Stimulated activated CD4-positive, alpha-beta T cell treated with anti-CD3 and anti-CD28 coated beads, Interleukin-15, amount 100 ng/mL, for 1 hour (primary cell): ENCODE measurements at places on chromosomes 11 and 22.
A peak's percentile ranks its signal among the peaks of the same experiment; 100 is the strongest.

DNA sequence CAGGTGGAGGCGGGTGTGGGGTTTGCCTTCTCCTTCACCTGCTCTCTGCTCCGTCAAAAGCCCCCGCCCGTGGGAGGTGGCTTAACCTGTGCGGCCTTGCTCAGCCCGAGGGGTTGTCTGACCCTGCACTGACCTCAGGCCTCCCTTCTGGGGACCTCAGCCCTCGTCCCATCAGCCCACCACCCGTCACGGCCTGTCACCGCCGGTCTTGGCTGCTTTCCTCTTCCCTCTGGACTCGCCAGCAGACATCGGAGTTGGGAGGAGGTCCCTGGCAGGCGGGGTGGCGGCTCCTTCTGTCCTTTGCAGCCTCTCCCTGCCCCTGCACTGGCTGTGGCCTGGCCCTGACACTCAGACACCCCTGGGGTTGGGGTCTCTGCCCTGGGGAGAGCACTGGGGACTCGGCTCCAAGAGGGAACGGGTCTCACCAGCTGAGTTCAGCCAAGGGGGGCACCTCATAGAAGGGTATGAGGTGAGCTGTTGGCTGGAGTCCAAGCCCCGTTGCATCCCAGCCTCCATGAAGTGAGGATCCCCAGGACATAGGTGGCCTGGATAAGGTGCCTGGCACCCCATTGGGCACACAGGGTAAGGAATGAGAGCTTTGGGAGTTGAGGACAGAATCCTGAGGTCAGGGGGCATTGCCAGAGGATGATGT, 999.6 kb downstream of the BRD1 start:
- DNase-seq = no peak

- DNase-seq = no peak
Measured at GRCh38 chr11:129131316-129131715, 60.8 kb downstream of the ARHGAP32 start.

- DNase-seq = no peak
Measured at GRCh38 chr11:66443602-66444001, 5.0 kb upstream of the MRPL11 start.

- DNase-seq = no peak
Measured at GRCh38 chr11:68698993-68699392, 14.6 kb downstream of the GAL start.

- no peak for DNase-seq
Measured at GRCh38 chr11:12854829-12855228, 154.3 kb upstream of the RASSF10 start.

DNA sequence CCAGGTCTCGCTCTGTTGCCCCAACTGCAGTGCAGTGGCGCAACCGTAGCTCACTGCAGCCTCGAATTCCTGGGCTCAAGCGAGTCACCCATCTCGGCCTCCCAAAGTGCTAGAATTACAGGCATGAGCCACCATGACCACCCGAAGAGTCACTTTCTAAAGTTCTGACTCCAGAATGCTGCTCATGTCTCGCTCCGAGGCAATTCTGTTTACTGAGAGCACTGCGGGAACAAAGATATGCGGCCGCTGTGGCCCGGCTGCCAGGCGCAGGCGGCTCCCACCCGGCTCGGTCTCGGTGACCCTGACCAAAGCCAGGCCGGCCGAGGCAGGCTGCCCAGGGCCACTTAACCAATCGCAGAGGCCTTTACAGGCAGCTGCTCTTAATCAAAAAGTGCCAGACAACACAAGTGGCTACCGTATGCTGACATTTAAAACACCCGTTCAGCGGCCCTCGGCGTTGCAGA, 78.7 kb downstream of the PHF21B start:
- DNase-seq = no peak

DNA sequence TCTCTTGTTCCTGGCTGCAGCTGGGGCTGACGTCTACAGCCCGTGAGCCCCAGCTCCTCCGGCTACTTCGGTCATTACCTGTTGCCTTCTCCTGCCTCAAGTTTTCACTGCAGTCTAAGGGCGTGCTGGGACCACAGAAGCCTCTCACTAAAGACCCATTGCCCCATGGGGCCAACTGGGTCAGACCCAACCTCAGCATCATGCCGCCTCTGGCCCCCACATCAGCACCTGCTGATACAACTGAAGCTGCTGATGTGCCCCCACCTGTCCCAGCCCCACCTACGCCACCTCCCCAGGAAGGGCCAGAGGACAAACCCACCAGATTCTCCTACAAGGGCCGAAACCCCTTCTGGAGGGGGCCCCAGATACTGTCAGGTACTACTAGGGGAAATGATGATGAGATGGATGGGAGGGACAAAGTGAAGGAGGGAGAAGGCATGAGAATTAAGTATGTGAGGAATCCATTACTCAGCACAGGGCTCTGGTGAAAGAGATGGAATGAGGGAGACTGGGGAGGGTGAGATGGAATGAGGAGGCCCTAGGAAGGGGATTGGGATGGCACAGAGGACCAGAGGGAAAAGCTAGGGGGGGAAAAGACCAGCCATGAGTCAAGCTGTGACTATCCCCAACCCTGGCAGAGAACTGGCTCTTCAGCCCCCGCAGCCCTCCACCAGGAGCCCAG, 5.1 kb downstream of the C11orf42 start:
- no peak for DNase-seq

- DNase-seq = no peak
Measured at GRCh38 chr22:47449508-47450270, 687.2 kb downstream of the TBC1D22A start.

- no peak for DNase-seq
Measured at GRCh38 chr22:39717099-39717498, 146.5 kb downstream of the CACNA1I start.

- DNase-seq = no peak
Measured at GRCh38 chr11:44016131-44016530, 31.6 kb upstream of the ACCSL start.

DNA sequence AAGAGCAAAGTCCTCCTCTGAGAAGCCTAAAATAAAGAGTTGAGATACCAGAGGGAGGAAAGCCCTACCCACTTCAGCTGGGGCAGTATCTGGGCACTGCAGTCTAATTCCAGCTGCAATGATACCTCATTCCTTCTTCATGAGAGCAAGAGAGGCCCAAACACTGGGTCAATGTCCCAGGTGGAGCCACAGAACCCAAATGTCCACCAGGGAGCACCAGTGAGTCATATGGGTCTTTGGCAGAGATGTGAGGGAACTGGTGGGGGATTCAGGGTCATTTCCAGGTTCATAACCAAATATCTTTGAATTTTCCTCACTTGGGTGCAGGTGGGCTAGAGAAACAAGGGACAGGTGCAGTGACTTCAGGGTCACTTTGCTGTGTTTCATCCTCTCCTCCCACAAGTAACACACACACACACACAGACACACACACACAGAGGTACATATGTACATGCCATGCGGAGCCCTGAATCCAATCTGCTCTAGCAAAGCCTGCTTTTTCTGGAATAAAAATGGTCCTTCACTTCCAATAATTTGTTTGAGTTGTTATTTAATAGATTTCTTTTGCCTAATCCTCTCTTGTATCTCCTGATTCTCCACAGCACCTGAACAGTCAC, 585.4 kb downstream of the SOX6 start:
- DNase-seq = no peak

DNA sequence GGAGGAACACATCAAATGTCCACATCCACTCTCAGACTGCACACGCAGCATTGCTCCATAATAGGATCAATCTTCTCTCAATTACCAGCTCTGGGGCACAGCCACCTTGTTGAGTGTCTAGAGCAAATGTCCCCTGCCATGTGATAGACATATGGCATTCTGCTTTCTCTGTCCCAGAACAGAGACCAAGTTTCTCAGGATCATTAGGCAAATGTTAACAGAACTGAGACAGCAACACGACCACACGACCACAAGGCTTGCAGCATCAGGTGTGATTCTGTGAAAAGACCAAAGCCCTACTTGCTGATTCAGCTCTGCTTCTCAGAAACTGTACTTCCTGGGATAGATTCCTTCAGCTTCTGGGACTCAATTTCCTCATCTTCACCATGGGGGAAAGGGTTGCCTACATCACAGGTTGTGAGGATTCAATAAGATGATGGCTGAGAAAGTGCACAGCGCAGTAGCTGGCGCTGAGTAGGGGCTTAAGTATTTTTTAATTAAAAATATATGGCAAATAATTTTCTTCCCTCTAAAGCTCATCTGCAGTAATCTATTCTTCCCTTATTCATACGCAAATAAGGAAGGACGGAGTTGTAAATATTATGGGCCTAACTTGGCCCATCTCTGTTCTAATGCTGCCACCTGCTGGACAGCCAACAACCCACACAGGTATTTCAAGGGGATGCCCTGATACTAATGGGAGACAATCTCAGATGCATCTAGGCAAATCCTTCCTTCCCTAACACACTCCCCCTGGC, 54.3 kb upstream of the USP47 start:
- DNase-seq = peak; percentile 35

GRCh38 chr11:119295178-119295577, 21.8 kb downstream of the MCAM start:
- DNase-seq = no peak

GRCh38 chr11:18731441-18731840, 5.5 kb upstream of the IGSF22 start:
- DNase-seq = no peak

DNA sequence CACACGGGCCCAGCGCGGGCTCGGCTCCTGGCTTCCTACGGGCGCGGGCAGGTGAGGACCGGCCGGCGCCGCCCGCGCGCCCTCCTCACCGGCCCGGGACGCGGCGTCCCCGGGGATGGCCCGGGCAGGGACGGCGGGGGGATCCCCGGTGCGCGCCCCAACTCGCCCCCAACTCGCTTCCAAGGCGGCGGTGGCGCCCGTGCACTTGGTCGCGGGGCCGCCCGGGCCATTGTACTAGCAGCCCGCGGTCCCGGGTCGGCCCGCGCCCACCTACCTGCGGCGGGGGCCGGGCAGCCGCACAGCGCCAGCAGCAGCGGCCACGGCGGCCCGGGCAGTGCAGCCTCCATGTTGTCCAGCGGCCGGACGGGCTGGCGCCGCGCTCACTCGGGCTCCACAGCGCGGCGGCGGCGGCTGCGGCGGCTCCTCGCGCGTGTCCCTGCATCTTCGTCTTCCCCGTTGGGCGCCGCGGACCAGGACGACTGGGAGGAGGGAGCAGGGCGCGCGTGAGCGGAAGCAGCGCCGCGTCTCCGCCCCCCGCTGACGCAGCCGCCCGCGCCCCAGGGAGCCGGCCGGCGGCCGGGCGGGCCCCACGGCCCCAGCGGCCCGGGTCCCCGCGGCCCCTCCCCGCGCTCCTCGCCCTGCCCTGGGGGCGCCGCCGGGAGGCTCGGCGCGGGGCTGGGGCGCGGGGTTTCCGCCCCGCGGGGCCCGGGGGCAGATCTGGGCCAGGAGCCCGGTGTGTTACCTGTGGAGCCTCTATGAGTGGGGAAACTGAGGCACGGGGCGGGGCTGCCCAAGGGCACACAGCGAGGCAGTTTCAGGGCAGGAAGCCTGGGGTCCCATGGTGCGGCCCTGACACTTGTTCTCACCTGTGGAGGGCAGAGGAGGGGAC, 159.3 kb upstream of the GRK3 start:
- peak; percentile 13 for DNase-seq

GRCh38 chr11:70048279-70049024, 29.7 kb upstream of the ANO1 start:
- no peak for DNase-seq

GRCh38 chr11:121614636-121615240, 162.0 kb upstream of the SORL1-AS1 start:
- no peak for DNase-seq

- DNase-seq = no peak
Measured at GRCh38 chr11:65325435-65325834, 8.2 kb upstream of the DPF2 start.

DNA sequence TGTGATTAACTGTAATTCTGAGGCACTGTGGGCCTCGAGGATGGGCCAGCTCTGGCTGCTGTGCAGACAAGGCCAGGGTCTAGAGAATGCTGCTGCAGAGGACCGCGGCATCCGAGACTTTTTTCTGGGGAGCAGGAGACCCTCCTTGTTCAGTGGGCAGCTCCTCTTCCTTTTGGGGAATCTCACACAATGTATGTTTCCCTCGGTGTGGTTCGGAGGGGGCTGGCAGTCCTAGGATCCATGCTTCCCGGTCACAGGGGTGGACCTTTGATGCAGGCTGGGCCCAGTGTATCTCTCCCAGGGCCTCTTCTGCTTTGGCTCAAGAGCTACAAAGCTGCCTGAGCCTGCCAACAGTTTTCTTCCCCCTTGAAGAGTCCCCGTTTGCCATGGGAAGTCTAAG, 31.5 kb downstream of the MYEOV start:
- DNase-seq = no peak

DNA sequence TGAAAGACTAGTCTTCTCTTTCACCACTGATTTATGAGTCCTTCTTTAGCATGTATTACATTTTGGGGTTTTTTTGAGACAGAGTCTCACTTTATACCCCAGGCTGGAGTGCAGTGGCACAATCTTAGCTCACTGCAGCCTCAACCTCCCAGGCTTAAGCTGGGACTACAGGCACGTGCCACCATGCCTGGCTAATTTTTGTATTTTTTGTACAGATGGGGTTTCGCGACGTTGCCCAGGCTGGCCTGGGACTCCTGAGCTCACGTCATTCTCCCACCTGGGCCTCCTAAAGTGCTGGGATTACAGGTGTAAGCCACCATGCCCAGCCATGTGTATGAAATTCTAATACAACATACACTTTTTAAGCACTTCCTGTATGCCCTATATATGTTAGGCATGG, 26.3 kb upstream of the CXCR5 start:
- DNase-seq = no peak

GRCh38 chr11:65132988-65133700, 1.2 kb downstream of the SYVN1 start:
- DNase-seq = no peak

- DNase-seq = no peak
Measured at GRCh38 chr11:110921742-110922521, 209.7 kb upstream of the ARHGAP20 start.

GRCh38 chr11:119545978-119546915, 123.3 kb upstream of the THY1 start:
- no peak for DNase-seq

DNA sequence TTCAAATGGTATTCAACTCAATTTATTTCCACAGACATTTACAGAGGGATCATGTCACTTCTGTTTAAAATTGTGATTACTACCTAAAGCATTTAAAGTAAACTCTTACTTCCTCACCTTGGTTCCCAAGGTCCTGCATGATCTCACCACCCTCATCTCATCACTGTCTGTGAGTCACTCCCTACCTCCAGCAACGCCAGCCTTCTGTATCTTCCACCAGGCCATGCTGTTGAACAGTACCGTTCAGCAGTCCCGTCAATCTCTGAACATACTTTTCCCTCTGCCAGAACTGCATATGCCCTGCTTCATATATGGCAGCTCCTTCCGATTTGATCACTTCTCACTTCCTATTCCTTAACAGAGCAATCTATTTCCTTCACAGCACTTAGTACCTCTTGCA, 2.0 kb downstream of the FBXO3 start:
- no peak for DNase-seq

DNA sequence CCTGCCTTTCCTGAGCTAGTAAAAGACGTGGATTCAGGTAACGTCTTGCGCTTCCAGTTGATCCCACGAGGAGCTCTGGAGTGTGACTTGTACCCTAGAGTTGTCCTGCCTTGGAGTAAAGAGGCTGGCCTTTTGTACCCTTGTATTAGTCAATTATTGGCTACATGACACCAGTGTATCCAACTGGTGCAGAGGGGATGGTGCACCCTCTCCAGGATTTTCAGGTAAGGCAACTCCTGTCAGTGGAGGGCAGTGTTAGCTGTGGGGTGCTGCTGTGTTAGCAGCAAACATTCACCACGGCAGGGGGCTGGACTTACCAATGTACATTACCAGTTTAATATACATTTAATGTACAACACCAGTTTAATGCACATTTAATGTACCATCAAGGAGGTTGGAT, 233.5 kb downstream of the MIAT start:
- DNase-seq = no peak
